ENCODE measurements at places on chromosomes 7 and 10.

GRCh38 chr7:127632276-127632910 is 14.5 kb upstream of the PAX4 start:
- peak; percentile 64 for DNase-seq

- no peak for DNase-seq
Measured at GRCh38 chr7:94284104-94284503, 110.6 kb upstream of the COL1A2 start.

DNA sequence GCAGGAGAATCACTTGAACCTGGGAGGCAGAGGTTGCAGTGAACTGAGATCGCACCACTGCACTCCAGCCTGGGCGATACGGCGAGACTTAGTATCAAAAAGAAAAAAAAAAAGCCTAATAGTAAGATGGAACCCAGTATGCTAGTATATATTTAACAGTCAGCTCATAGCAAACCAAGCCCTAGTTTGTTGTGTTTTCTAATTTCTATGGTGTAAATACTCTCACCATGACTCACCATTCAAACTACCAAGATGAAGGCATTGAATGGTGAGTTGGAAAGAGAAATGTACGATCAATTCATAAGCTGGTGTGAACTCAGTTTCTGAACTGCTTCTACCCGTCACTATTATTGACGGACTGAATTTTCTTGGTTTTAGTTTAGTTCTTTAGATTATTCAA is 173.7 kb upstream of the KAT6B start:
- no peak for DNase-seq

DNA sequence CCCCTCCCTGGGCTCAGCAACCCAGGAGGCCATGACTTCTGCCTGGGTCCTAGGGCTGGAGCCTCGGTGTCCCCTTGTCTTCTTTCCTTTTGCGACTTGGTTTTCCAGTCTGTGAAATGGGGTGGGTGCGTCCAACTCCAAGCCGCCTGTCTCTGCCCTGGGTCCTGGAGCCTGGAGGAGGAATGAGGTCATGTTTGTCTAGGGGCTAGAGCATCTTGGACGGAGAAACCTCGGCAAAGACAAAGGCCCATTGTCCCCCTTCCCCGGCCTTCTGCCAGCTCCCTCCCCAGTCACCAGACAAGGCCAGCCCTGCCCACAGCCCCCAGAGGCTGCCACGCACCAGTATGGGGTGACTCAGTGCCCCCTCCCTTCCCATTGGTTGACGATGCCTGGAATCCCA is 39.8 kb upstream of the ELN start:
- DNase-seq = no peak

DNA sequence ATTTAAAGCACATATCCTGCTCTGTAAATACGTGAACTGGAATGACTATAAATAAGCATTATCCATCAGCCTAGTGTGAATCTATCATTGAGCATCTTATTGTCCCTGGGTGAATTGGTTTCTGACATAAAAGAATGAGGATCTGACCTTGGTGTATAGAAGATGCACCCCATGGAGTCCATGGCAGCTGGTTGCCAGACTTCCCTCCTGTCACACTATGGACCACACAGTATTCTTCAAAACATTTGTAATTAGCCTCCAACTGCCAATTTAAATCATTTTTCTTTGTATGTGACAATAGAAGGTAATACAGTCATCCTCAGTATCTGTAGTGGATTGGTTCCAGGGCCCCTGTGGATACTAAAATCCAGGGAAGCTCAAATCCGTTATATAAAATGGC is 238.1 kb upstream of the ZWINT start:
- DNase-seq = no peak

DNA sequence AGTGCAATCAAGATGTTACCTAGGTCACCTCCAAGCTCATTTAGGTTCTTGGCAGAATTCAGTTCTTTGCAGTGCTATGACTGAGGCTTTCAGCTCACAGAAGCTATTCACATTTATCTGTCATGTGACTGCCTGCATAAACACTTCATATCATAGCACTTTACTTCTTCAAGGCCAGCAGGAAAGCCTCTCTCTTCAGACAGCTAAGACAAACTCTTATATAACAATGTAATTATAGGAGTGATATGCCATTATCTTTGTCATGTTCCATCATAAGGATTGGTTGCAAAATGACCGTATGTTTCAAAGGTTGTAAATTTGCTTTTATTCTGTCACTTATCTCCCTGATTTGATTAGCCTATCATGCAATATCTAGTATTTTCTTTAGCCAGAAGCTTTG is 78.8 kb upstream of the TMEM196 start:
- DNase-seq = no peak

DNA sequence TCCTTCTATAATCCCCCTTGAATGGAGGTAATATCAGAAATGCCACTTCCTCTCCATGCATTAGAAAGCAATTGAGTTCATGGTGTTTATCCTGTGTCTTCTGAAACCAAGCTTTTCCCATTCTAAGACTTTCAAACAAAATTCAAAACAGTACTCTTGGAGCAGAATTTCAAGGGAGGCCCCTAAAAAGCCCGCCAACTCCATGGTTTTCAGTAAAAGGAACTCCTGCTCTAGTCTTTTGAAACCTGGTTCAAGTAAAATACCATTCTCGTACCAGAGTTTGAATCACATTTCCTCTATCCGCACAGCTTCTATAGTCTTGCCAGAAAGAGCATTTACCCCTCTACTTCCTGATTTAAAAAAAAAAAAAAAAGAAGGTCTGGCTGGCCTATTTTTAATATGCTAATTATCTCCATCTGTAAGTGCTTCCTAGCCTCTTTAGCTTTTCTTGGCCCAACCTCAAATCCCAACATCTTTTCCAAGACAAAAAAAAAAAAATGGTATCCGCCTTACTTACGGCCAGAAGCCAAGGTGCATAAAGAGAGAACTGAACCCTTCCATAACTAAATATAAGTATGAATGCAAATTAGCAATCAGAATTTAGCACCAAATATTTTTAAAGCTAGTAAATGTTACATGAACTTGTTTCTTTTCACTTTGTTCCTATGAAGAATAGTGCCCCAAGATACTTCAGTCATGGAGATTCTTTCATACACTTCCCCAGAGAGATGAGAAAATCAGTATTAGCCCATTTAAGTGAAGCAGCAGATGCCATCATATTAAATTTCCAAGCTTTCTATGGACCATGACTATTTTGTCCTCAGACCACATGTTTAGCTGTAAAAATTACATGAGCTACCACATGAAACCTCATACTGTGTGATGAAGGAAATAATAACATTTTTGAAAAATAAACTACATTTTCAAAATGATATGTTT is 199.9 kb upstream of the FAM3C start:
- DNase-seq = no peak

DNA sequence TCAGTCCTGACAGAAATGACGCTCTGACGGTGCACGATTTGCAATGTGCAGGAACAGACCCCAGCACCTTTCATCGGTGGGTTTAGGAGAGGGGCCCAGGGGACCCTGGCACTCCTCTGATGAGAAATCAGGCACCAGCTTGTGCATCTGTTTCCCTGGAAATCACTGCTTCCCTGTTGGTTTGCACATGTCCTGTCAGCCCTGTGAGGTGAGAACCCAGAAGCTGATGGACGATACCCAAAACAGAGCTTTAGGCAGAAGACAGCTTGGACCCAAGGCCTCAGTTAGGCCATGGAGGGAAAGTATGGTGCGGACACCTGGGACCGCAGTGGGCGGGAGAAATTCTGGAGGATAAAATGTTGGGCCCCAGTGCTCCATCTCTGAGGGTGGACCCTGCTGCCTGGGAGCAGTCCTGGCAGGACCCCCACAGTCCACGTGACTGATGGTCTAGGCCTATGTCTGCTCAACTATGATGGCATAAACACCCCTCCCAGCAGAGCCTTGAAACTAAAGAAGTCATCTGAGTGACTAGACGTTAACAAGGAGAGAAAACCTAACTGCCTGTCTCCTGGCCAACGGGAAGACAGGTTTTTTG is 242.8 kb downstream of the PTPRN2 start:
- DNase-seq = no peak

- DNase-seq = no peak
Measured at GRCh38 chr7:99305473-99306260, 20.0 kb upstream of the ARPC1A start.

DNA sequence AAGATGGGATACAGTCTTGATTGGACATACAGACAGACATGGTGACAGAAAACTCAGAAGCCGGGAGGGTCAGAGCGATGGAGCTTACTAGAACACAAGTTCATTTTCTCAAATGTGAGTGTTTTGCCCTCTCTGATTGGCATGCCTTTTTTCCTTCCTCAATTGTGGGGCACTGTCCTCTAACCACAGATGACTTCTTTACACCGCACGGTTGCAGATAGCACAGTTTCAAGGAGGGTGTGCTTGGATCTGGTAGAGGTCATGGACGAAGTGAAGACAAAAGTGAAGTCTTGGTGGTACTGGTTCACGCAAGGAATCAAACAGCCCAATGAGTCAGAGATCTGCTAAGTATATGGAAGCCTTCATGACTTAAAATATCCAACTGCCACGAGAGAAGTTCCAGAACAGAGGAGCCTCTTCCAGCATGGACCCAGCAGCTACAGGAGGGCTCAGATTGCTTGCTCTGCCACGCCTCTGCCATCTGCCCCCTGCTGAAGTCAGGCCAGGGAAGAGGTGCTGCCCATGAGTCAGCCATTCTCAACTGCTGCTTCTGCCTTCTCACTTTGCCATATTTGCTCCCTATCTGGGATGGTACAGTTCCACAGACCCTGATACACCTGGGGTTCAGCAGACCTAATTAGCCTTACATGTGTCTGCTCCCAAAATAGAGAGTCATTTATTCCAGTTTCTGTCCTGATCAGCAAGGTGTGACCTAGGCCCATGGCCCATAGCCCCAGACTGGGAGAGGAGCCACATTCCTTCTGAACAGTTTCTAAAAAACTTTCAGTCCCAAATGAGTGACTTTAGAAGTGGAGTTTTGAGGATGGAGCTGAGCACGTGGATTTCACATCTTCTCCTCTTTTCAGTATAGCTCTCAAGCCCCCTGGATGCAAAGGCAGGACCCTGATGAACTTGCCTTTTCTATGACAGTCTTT is 413.8 kb downstream of the KCNMA1 start:
- no peak for DNase-seq

- no peak for DNase-seq
Measured at GRCh38 chr7:55423891-55424290, 58.8 kb downstream of the LANCL2 start.

GRCh38 chr10:67225226-67225625 is 299.4 kb downstream of the LRRTM3 start:
- DNase-seq = no peak

DNA sequence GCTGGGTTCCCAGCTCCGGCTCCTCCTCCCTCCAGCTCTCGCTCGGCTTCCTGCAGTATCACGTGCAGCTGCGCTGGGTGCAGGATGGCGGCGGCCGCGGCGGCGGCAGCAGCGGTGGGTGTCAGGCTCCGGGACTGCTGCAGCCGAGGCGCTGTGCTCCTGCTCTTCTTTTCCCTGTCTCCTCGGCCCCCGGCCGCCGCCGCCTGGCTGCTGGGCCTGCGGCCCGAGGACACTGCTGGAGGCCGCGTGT is at the start of gene CNNM1:
Gene CNNM1, plus strand, starts transcription at position 53 of the 250 bp plus-strand sequence. Its CDS starts 32 bp downstream, at position 85.
- DNase-seq = no peak

GRCh38 chr10:50508315-50509051 is 115.3 kb downstream of the SGMS1 start:
- no peak for DNase-seq

DNA sequence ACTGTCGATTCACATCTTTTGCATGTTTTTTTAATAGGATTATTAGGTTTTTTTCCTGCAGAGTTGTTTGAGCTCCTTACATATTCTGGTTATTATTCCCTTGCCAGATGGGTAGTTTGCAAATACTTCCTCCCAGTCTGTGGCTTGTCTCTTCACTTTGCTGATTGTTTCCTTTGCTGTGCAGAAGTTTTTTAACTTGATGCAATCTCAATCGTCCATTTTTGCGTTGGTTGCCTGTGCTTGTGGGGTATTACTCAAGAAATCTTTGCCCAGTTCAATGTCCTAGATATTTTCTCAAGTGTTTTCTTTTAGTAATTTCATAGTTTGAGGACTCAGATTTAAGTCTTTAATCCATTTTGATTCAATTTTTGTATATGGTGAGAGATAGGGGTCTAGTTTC is 95.4 kb downstream of the TBXAS1 start:
- DNase-seq = no peak

DNA sequence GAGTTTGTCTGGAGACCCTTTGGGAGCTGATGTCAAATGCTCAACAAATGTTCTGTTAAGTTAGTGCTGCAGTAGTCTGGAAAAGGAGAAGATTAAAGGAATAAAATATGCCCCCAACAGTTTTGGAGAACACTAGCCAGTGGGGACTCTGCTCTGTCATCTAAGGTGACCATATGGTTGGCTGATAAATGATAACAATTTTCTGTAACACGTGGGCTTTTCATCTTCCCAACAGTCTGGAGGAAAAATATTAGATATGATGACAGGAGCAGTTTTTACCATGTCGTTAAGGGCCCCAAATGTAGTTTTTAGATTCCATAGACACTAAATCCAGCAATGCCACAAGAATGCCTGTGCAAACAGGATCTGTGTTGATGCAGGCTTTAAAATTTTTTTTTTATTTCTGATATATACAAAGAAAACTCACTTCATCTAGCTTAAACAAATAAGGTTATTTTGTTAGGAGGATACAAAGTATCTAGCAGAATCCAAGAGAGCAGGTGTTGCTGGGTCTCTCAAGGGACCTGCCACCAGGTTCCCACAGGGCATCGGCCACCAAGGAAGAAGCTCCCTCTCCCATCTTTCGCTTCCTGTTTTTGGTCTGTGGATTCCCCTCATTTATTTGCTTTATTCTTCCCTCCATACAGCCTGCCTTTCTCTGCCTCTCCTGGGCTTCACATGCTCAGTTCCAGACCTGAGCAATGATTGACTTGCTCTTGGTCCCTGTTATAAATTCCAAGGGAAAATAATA is 6.2 kb upstream of the CFAP58 start:
- no peak for DNase-seq

- no peak for DNase-seq
Measured at GRCh38 chr7:50461695-50462094, 11.5 kb upstream of the FIGNL1 start.

- DNase-seq = peak; percentile 76
Measured at GRCh38 chr10:88254091-88254490, 329.0 kb downstream of the RNLS start.

DNA sequence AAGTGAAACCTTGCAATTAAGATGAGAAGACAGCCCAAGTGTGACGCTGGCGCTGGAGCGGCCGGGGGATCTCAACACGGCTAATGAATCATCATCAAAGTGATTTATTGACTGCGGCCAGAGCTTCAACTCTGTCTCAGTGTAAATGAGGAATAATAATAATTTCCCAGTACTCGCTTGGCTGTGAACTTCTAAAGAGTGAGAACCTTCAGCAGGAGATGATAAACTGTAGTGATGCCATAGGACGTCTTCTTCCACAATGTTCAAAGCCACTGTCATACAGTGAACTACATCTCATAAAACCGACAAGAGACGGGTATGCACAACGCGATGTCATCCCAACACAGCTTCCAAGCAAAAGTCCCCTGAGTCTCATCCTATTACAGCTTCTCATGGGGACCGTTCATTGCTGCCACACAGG is 123.6 kb upstream of the NOBOX start:
- DNase-seq = no peak

Measured in skeletal muscle cell (primary cell).